ENCODE measurements at places on chromosomes 6 and 20.

DNA sequence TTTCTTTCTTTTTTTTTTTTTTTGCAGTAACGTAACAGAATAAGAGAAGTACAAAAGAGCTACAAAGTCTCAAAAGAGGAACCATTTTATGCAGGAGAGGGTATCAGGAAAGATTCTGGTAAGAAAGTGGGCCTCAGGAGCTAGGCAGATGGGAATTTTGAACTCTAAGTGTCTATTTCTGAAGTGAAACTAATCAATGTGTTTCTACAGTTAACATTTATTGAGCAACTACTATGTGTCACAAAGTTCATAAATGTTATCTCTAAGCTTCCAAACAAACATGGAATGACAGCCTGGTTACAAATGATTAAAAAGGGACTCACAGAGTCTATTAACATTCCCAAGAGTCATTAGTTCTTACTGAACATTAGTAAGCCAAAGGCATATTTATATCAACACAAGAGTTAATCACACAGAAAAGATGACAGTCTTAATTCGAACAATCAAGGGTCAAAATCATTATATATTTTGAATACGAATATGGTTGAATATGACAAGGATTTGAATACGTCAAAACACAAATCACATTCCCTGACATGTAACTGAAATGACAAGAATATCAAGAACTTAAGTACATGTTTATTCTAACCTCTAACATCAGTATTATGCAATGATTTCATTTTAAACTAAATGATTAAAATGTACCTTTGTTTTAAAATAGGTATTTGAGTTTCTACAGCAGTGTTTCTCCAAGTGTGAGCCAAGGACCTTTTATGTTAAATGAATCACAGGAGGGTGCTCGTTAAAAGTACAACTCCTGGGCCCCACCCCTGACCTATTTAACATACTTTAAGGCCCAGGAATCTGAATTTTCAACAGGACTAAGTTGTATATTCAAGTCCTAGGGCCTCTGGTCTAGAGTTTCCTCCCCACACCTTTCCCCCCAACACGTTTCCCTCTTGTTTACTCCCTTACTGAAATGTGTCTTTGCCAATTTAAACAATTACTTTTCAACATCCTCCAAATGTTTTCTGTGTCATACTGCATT is 89.7 kb downstream of the ATXN1 start:
- DNase-seq: no peak

GRCh38 chr6:27810768-27811450 is 101.3 kb downstream of the OR2B2 start:
- DNase-seq: no peak

DNA sequence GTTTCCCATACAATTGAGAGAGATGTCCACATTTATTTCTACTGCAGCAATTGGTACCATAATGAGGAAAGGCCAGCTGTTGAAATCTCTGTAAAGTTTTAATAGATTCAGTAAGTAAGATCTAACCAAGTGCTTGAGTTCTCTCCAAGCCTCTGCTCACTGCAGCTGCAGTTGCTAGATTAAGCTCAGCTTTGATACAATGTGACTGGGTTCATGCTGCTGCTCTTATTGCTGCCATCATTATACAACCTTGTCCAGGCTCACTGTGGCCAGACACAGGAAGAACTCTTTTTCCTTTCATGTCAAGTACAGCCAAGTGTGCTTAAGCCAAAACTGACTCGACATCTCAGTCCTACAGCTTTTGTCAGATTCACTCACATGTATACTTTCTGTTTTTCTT is 423.5 kb downstream of the GJA1 start:
- no peak for DNase-seq

- no peak for DNase-seq
Observed at GRCh38 chr6:132590362-132590761, 821 bp upstream of the TAAR5 start.

DNA sequence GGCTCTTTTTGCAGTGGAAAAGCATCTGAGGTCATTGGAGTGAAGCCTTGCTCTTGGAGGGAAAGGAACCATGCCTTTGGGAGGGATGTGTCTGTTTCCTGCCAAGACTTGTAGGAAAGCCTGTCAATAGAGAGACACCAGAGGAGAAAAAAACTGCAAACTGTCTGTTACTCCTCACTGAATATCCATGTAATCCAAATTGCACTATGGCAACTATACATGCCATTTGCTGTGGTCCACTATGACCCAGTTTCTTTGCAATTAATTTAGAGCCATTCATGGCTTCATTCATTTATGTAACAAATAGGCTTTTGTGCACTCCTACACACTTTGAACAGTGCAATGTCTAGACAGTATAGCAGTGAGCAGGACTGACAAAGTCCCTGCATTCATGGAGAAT is 296.5 kb downstream of the SLC35F1 start:
- no peak for DNase-seq

DNA sequence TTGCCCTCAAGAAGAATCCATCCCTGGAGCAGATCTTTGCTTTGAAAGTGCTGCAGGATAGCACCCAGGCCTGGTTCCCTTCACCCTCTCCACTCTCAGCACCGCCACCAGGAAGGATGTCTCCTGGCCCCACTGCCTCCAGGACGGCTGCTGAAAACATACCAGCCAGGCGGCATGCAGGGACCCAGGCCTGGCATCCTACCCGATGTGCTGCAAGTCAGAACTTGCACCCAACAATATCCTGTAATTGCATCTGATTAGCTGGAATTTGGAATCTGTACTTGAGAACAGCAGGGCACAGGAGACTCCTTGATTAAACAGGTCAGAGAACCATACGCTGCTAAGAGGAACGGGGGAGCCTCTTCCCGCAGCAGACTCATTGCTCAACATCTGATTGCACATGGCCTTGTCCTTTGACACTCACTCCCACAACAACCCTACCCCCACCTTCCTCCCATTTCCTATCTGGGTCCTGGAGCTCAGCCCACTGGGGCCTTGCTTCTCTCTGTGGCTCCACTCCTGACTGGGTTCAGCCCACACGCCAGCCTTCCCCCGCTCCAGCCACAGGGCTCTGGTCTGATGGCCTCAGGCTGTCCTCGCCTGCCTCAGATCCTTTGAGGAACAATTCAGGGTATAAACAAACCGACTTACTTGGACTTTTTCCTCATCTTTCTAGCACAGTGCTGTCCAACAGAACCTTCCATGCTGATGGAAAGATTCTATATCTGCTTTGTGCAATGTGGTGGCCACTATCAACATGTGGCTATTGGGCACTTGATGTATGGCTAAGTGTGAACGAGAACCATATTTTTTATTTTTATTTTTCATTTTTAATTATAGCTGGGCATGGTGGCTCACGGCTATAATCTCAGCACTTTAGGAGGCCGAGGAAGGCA is 78.0 kb downstream of the FGD2 start:
- DNase-seq: no peak

DNA sequence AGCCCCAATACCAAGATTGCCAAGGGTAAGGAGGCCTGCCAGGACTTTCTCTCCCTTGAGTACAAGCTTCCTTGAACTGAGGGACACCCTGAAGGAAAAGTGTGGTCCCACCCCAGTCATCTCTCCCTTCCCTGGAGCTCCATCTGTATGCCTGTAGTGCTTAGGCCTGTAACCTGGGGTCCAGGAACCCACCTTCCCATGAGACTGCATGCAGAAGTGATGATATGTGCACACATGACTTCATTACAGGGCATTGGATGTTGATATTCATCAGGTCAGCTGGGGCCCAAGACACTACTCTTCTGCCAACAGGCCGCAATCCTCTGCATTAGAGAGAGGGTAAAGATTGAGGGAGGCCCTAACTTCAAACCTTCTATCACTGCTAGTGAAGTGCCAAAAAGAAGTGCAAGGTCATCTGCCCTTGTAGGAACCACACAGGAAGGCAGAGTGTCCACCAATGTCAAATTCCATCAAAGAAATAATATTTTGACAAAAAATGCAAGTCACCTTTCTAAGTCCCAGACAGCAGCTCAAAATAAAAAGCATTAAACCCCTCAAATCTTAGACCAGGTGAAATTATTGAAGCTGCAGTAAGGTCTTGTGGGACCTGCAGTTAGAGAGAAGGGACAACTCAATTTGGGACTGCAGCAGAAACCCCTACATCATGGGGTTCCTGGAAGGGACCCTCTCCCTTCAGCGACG is 5.1 kb downstream of the HLA-F start:
- no peak for DNase-seq

DNA sequence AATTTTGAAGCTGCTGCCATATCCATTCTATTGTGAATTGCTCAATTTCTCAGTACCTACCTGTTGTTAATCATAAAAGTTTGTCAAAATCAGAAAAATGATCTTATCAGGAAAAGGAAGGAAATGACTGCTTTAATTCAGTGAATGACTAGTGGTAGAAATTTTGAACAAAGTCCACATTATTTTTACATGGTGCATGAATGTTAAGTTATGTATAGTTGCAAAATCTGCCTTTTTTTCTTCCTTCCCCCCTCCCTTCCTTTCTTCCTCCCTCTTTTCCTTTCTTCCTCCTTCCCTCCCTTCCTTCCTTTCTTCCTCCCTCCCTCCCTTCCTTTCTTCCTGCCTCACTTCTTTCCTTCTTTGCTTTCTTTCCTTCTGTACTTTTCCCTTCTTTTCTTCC is 127.1 kb upstream of the TSHZ2 start:
- no peak for DNase-seq

GRCh38 chr6:148973538-148974208 is 226.8 kb downstream of the UST start:
- DNase-seq: no peak

DNA sequence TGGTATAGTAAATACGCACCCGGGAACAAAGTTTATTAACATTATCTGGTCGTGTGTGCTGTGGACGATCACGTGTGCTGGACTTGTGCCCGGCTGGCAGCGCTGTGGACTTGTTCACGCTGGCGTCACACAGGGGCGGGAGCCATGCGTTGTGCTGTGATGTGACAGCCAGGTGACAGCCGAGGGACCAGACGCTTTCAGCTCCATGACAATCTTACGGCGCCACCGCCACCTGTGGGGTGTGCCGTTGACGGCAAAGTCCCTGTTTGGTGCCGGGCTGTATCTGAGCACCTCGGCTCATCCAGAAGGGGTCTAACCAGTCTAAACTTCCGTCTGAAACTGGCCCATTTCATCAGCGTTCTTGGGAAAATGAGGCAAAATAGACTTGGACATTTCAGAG is 25.2 kb downstream of the DLL1 start:
- DNase-seq: no peak

GRCh38 chr6:45428727-45429126 is 51.0 kb upstream of the SUPT3H start:
- no peak for DNase-seq

- no peak for DNase-seq
Observed at GRCh38 chr6:138805016-138805765, 9.3 kb downstream of the ECT2L start.

DNA sequence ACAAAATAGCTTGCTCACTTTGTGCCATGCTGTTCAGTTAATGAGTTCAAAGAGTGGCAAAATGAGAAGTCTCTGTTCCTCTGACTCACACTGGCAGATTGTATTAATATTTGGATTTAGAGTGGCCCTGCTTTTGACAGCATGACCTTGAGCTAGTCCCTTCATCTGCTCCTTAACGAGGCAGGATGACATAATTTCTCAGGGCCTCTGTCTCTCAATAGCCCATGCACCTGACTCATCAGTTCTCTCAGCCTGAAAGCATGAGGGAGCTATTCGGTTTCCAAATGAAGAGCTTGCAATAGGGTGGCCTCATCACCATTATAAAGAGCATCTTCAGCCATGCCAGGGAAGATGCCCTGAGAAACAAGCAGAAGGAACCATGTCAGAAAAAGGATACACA is 38.2 kb downstream of the CAP2 start:
- no peak for DNase-seq

- DNase-seq: no peak
Observed at GRCh38 chr6:24500683-24501082, 5.9 kb downstream of the ALDH5A1 start.

- DNase-seq: no peak
Observed at GRCh38 chr20:63416631-63417030, 55.5 kb upstream of the CHRNA4 start.

DNA sequence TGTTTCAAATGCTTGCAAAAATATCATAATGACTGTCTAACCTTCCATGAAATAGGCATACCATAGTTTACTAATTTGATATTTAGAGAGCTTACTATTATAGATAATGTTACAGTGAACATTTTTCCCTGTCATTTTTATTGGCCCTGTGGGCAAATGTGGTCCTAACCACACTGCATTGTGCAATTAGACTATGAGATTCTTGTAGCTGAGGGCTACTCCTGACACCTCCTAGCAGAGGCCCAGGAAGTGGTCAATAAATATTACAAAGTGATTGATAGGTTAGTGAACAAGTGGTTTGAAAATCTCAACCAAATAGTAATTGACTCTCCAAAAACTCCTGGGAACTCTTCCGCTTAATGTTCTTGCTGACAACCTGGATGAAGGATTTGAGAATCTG is 160.5 kb upstream of the KCNG1 start:
- no peak for DNase-seq

- no peak for DNase-seq
Observed at GRCh38 chr6:74268815-74269599, 573.0 kb downstream of the CD109 start.

- no peak for DNase-seq
Observed at GRCh38 chr6:110322151-110322873, 35.8 kb downstream of the METTL24 start.

DNA sequence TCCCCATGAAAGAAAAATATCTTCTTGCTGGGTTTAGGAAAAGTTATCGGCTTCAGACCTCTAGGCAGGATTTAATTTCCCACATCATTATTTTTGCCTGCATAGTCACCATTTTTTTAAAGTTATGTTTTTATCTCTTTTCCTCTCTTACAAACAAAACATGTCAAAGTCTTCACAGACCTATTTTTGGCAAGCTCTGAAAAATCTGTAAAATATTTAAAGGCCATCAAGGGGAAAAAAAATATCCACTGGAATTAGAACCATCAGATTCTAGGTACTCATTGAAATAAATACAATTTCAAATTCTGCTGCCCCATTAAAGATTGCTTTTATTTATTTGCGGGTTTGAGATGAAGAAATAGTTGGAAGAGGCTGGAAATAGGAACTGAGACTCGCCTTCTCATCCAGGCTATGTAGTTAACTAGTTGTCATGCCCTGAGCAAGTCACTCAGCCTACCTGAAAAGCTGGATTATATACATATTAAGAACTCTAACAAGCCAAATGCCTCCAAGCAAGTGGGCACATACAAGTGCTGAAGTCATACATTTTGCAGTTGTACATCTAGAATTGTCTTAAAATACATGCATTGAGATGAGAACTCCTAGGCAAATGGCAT is 101.7 kb upstream of the SASH1 start:
- DNase-seq: no peak

- no peak for DNase-seq
Observed at GRCh38 chr6:170279426-170279825, 11.5 kb downstream of the DLL1 start.

GRCh38 chr6:103729658-103730057 is 1130.1 kb downstream of the HACE1 start:
- no peak for DNase-seq

- no peak for DNase-seq
Observed at GRCh38 chr6:17478946-17479345, 85.6 kb downstream of the CAP2 start.

GRCh38 chr20:3864518-3864917 is 17.9 kb downstream of the MAVS start:
- DNase-seq: no peak

DNA sequence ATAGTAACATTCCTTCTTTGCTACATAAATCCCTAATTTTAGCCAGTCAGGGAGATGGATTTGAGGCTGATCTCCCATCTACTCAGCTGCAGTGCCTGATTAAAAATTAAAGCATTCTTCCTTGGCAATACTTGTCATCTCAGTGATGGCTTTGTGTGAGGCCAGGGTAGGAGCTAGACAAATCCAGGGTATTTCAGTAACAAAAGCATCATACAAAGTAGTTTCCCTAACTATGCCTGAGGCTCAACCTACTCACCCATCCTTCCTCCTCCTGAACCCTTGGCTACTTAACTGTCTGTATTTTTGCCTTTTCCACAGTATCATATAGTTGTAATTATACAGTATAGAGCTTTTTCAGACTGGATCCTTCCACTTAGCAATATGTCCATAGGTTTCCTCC is 37.7 kb downstream of the HLA-DRB5 start:
- DNase-seq: no peak

Measured in stimulated activated CD8-positive, alpha-beta memory T cell treated with anti-CD3 and anti-CD28 coated beads, Interleukin-7, amount 100 ng/mL, for 1 hour (primary cell).